Colonic mucosa (tissue), 4 donors: ENCODE measurements at places on chromosomes 11 and 22.

DNA sequence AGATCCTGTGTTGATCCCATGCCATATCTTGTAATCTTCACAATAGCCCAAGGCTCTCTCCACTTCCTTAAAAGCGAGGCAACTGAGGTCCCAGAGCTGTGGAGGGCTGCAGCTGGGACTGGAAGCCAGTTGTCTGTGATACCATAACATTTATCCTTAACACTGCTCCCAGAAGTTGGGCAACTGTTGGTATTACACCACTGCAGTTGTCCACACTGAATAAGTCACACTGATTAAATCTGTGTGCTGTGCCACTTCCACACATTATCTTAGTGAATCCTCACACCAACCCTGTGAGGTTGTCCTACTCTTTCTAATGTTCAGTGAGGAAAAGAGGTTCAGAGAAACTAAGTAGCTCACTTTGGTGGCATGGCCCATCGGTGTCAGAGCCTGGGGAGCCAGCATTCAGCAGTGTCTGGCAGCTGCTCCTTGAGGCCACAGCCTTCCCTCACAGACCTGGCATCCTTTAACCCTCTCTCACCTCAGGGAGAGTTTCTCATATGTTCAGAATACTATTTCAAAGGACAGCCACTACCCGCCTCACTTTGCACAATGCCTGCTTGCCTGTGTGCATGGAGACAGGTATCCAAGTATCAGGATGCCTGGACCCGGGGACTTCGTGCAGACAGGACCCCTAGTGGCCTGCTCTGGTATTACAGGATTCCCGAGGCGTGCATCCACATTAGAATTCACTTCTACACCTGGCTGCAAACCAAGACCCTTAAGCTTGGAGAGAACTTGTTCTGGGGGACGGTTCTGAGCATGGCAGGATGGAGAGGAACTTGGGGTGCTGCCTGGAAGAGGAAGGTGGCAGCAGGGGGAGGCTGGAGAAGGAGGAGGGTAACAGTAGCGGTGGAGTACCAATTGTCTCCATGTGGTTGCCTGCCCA, 221.9 kb upstream of the TBCEL start:
- H3K27me3 ChIP-seq: no peaks in the 10 kb centered on the region
- H3K4me1 ChIP-seq: no peaks in the 10 kb centered on the region
- no peak overlapping the region for H3K27ac ChIP-seq
- H3K36me3 ChIP-seq: no peaks in the 10 kb centered on the region
- DNase-seq: peak; percentile 65
- no peak overlapping the region for H3K4me3 ChIP-seq

DNA sequence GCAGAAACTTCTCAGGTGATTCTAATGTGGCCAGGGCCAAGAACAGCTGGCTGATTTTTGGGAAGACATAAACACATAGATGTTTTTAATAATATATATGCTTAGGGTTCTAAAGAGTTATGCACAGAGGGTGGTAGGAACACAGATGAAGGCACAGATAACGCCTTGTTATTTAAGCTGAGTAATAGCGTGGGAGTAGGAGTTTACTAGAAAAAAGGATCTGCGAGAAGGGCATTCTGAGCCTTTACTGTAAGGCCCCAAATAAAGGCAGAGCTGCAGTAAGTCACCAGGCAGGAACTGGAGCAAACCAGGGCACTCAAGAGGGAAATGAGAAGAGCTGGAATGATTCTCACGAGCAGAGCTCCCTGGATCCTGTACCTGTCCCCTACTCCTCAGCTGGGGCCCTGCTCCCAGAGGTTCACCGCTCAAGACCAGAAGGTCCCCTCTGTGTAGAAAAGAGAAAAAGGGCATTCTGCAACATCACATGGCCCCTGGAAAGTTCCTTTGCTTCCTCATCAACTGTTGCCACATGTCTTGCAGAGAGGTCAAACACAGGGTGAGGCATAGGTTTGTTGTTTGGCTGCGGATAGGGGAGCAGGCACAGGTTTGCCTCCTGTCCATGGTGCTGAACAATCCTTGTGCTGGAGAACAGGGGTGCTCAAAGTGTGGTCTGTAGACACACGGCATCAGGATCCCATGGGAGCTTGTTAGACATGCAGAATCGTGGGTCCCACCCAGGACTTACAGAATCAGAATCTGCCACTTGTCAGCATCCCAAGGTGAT, 125.7 kb downstream of the TENM4 start:
- no peak overlapping the region for H3K4me3 ChIP-seq
- no peak overlapping the region for H3K27ac ChIP-seq
- DNase-seq: no peak

DNA sequence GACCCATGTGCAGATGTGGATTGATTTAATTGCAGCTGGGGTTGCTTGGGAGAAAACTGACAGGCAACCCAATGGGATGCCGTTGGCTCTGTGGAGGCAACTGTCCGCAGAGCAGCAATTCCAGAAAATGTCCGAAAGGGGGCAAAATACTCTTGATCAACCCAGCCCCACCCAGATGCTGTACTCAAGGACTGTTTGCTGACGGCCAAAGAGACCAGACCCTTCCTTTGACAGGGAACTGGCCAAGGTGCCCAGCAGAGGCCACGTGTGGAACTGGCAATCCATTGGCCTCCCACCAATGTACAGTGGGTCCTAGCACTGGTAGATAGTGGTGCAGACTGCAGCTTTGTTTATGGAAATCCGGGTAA, 29.7 kb upstream of the KCNA4 start:
- no peak for DNase-seq
- no peak overlapping the region for H3K4me3 ChIP-seq
- no peaks in the 10 kb centered on the region for H3K4me1 ChIP-seq
- H3K36me3 ChIP-seq: no peaks in the 10 kb centered on the region
- no peak overlapping the region for H3K27ac ChIP-seq

DNA sequence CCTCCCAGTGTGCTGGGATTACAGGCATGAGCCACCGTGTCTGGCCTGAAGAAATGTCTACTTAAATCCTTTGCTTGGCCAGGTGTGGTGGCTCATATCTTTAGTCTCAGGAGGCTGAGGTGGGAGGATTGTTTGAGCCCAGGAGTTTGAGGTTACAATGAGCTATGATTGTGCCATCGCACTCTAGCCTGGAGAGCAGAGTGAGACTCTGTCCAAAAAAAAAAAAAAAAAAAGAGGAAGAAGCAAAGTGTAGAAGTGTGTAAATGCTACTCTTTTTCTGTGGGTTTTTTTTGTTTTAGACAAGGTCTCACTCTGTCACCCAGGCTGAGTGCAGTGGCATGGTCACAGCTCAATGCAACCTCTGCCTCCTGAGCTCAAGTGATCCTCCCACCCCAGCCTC, 6.4 kb upstream of the ATG16L2 start:
- DNase-seq: no peak
- no peaks in the 10 kb centered on the region for H3K27me3 ChIP-seq
- H3K4me1 ChIP-seq: peaks cover 6% of the 10 kb centered on the region
- peak overlapping the region; percentile 53 for H3K27ac ChIP-seq
- no peak overlapping the region for H3K4me3 ChIP-seq

DNA sequence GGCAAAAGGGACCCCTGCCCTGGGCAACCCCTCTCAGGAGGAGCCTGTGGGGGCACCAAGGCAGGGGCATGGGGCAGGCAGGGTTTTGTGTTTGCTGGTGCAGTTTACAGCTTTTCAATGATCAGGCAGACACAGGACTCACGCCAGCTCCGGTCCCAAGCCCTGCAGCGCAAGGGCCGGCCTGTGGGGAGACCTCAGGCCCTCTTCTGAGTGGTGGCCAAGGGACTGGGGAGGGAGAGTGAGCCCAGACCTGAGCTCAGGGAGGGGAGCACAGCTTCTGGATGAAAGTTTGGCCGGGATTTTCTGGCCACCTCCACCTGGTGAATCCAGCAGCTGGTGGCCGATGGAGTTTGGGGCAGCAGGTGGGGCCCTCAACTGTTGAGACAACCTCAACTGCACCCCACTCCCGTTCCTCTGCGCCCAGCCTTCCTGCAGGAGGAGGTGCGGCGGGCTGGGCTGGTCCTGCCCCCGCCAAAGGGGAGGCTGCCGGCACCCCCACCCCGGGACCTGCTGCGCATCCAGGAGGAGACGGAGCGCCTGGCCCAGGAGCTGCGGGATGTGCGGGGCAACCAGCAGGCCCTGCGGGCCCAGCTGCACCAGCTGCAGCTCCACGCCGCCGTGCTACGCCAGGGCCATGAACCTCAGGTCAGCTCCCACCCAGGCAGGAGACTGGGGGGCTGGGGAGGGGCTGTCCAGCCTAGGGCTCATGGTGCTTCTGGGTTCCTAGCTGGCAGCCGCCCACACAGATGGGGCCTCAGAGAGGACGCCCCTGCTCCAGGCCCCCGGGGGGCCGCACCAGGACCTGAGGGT, 3.6 kb downstream of the TCIRG1 start:
- peaks cover 18% of the 10 kb centered on the region for H3K4me1 ChIP-seq
- H3K27ac ChIP-seq: no peak overlapping the region
- peaks cover 18% of the 10 kb centered on the region for H3K36me3 ChIP-seq
- no peak overlapping the region for H3K4me3 ChIP-seq
- H3K27me3 ChIP-seq: no peaks in the 10 kb centered on the region
- no peak for DNase-seq

DNA sequence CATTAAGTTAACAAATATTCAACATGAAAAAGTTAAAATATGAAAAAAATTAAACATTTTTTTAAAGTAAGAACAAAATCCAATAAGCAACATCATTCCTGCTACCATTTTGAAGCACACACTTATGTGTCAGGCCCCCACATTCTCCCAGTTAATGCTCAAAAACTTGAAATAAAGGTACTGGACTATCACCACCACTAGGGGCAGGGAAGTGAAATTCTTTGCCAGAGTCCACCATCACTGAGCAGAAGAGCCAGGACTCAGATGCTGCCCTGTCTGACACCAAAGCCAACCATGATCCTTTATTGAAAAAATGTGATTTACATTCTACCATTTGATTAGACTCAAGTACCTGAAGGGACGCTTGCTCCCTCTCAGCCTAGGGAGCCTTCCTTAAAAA, 39.1 kb downstream of the PITPNB start:
- H3K4me1 ChIP-seq: peaks cover 4% of the 10 kb centered on the region
- no peaks in the 10 kb centered on the region for H3K27me3 ChIP-seq
- H3K36me3 ChIP-seq: no peaks in the 10 kb centered on the region

DNA sequence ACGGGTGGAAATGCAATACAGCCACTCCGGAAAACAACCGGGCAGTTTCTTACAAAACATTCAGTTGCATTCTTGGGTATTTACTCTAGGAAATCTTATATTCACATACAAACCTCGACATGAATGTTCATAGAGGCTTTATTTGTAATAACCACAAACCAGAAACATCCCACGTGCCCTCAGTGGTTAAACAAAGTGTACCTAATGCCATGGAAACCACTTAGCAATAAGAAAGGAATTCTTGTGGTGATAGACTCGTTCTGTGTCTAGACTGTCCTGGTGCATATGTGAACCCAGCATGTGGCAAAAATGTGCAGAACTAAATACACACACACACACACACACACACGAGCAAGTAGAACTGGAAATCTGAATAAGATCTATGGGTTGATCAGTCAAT, 1073.3 kb downstream of the TBC1D22A start:
- no peaks in the 10 kb centered on the region for H3K36me3 ChIP-seq
- no peak overlapping the region for H3K4me3 ChIP-seq
- no peak for DNase-seq
- no peak overlapping the region for H3K27ac ChIP-seq
- H3K4me1 ChIP-seq: no peaks in the 10 kb centered on the region

- no peak for DNase-seq
- H3K36me3 ChIP-seq: no peaks in the 10 kb centered on the region
- H3K4me1 ChIP-seq: no peaks in the 10 kb centered on the region
- H3K4me3 ChIP-seq: no peak overlapping the region
- no peaks in the 10 kb centered on the region for H3K27me3 ChIP-seq
These were observed 474.6 kb upstream of the RAG2 start for GRCh38 chr11:37072538-37073055.

- no peaks in the 10 kb centered on the region for H3K27me3 ChIP-seq
- H3K36me3 ChIP-seq: no peaks in the 10 kb centered on the region
- peak; percentile 23 for DNase-seq
- H3K4me3 ChIP-seq: no peak overlapping the region
- H3K4me1 ChIP-seq: no peaks in the 10 kb centered on the region
- H3K27ac ChIP-seq: no peak overlapping the region
These were observed 60.0 kb downstream of the GLYATL1 start for GRCh38 chr11:58999291-58999680.

- DNase-seq: no peak
- no peak overlapping the region for H3K4me3 ChIP-seq
- H3K4me1 ChIP-seq: no peaks in the 10 kb centered on the region
- no peaks in the 10 kb centered on the region for H3K27me3 ChIP-seq
These were observed 1206.3 kb downstream of the LRRC4C start for GRCh38 chr11:40253166-40253565.

DNA sequence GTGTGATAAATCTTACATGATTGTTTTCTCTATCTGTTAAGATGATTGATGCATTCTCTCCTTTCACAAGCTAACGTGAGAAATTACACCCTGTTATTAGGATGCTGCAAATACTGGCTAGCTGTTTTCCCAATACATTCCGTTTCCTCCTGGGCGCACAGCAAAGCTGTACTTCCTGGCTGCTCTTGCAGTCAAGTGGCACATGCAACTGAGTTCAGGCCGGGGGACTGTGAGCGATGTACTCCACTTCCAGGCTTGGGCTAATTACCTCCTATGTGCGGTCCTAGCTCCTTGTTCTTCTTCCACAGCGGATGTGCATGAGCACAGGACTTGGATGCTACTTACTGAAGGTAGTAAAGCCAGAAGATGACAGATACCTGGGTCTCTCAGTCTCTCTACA, 234.9 kb upstream of the SESN3 start:
- H3K4me3 ChIP-seq: no peak overlapping the region
- no peak for DNase-seq

GRCh38 chr11:80118073-80118472, 677.2 kb upstream of the TENM4 start:
- no peaks in the 10 kb centered on the region for H3K27me3 ChIP-seq
- H3K36me3 ChIP-seq: no peaks in the 10 kb centered on the region
- H3K4me3 ChIP-seq: no peak overlapping the region
- H3K27ac ChIP-seq: no peak overlapping the region
- H3K4me1 ChIP-seq: no peaks in the 10 kb centered on the region

GRCh38 chr11:35387111-35387982, 32.0 kb downstream of the SLC1A2 start:
- no peak overlapping the region for H3K27ac ChIP-seq
- DNase-seq: no peak
- no peaks in the 10 kb centered on the region for H3K36me3 ChIP-seq
- H3K4me3 ChIP-seq: no peak overlapping the region

GRCh38 chr11:75029836-75030631, 41.3 kb downstream of the NEU3 start:
- no peaks in the 10 kb centered on the region for H3K4me1 ChIP-seq
- no peak for DNase-seq
- H3K27me3 ChIP-seq: no peaks in the 10 kb centered on the region
- no peaks in the 10 kb centered on the region for H3K36me3 ChIP-seq
- H3K27ac ChIP-seq: no peak overlapping the region

GRCh38 chr11:42646959-42647358, 664.8 kb upstream of the API5 start:
- no peaks in the 10 kb centered on the region for H3K4me1 ChIP-seq
- no peaks in the 10 kb centered on the region for H3K36me3 ChIP-seq
- no peak overlapping the region for H3K27ac ChIP-seq
- H3K4me3 ChIP-seq: no peak overlapping the region
- no peaks in the 10 kb centered on the region for H3K27me3 ChIP-seq
- DNase-seq: no peak
